ENCODE measurements at places on chromosomes 16 and 17. TPM values are rescaled to one million over a fixed set of nuclear protein-coding genes. Genes with fewer than 3 reads are reported as not detected.

Gene C16orf96
- 0.30 TPM for total RNA-seq

DNA sequence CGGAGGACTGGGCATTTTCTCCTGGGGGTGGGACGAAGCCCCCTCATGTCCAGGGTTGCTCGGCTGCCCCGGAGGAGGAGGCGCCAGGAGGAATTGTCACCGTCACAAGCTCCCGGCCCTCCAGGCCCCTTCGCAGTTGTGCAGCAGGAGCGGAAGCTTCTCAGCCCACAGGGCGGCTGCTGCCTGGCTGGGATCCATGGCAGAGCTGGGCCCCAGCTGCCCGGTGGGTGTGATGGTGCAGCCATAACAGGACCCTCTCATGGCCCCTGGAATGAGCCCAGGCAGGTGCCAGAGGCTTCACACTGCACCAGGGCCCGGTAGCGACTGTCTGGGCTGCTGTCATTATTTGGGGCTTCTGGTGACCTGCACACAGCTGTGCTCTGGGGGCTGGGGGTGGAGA lies 54.9 kb upstream of the GNG13 start:
- no peak for DNase-seq

DNA sequence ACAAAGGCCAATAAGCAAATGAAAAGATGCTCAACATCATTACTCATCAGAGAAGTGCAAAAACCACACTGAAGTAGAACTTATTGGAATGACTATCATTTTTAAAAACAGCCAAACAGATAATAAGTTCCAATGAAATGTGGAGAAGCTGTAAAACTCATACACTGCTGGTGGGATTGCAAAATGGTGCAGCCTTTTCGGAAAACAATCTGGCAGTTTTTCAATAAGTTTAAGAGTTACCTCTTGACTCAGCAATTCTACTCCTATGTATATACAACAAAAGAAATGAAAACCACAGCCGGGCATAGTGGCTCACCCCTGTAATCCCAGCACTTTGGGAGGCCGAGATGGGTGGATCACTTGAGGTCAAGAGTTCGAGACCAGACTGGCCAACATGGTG lies 49.3 kb downstream of the AKAP10 start:
- DNase-seq = no peak

Gene KRT15
- total RNA-seq = 0.17 TPM

Gene PABPN1L
- not detected for total RNA-seq

DNA sequence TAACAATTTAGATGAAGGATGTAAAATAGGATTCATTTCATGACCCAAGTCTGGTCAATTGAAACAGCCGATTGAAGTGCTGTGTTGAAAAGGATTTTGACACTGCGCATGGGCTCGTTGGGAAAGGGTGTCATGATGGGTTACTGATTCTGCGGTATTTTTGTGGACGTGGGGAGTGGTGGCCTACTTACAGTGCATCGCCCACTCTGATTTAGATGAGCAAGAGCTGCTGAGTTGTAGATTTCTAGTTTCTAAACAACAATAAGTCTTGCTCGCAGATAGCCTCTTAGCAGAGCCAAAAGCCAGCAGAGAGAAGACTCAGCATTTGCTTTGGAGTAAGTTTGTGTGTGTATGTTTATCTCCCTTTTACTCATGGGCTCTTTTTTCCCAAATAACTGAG lies 731.0 kb downstream of the MAF start:
- no peak for DNase-seq

Gene NLRC3
- total RNA-seq = 0.15 TPM

GRCh38 chr17:42695500-42695899 lies 13.2 kb downstream of the CNTNAP1 start:
- DNase-seq = no peak

DNA sequence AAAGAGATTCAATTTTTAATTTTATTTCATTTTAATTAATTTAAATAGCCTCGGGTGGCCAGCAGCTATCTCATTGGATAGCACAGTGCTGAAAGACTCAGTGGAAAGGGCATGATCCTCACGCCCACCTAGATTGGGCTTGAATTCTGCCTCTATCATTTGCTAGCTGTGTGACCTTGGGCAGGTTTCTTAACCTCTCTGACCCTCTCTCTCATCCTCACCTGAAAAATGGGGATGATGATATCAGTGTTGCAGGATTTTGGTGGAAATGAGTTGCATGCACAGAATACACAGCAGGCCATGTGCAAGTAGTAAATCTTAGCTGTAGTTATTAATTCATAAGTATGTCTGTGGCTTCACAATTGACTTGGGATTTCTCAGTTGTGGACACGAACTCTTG lies 272.4 kb upstream of the XYLT1 start:
- no peak for DNase-seq

GRCh38 chr16:12083631-12084030 lies 107.1 kb downstream of the SNX29 start:
- DNase-seq = no peak

All from ovary (tissue), 10 donors.